ENCODE measurements at places on chromosomes 2 and 18. TPM values are rescaled to one million over a fixed set of nuclear protein-coding genes. Genes with fewer than 3 reads are reported as not detected.

DNA sequence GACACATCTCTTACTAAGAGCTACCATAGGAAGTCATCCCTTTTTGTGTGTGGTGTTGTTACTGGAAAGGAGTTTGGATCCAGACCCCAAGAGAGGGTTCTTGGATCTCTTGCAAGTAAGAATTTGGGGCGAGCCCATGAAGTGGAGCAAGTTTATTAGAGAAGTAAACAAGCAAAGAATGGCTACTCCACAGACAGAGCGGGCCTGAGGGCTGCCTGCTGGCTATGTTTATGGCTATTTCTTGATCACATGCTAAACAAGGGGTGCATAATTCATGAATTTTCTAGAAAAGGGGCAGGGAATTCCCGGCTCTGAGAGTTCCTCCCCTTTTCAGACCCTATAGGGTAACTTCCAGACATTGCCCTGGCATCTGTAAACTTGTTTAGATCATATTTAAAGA is 30.6 kb upstream of the PXDN start:
- no peak for DNase-seq

- no peak for DNase-seq
Measured at GRCh38 chr2:106107509-106108131, 86.5 kb downstream of the UXS1 start.

GRCh38 chr2:45849491-45850283 is 198.2 kb downstream of the PRKCE start:
- DNase-seq = peak; percentile 66

The ATIC gene
- polyA plus RNA-seq = 83.0 TPM

DNA sequence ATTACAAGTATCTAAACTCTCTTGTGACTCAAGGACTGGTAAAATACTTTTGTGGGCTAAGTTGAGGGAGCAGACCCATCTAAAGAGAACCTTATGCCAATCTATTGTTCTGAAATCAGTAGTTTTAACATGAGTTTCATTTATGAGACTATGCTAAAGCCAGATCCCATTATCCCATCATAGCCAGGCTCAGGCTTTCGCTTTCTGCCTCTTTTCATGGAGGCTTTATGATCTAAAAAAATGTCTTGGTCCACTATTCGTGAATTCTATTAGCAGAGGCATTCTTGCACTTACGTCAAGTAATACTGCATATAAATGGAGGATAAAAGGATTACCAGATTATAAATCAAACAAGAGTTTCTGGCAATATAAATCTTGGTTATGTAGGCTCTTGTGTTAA is 1636.9 kb upstream of the ACVR2A start:
- no peak for DNase-seq

DNA sequence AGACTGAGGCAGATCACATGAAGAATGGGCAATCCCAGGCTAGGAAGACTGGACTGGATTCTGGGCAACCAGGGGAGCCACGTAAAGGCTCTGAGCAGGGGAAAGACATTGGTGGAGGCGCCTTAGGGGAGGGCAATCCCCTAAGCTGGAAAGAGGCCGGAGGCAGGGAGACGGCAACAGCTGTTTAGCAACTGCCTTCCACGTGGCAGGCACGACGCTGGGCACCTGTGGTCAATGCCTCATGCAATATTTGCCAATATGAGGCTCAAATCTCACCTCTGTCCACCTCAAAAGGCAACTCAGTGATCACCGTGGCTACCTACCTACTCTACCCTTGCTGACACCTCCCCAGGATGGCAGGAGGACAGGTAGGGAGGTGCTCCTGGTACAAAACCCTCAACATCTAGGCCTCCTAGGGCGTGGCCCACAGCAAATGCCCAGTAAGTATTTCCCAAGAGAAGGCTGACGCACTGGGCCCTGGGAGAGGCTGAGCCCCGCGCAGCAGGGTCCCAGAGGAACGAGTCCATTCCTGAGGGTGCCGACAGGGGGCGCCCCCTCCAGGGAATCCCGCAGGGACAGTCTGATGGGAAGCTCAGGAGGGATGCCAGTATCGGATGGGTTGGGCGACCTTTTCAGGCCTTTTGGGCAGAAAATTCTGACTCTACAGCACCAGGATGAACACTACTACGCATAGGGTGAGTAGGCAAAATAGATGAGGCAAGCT is 8.9 kb downstream of the BOLA3 start:
- no peak for DNase-seq

The MOGAT1 gene
- polyA plus RNA-seq = not detected

The ACMSD gene
- polyA plus RNA-seq = not detected

The TMEFF2 gene
- polyA plus RNA-seq = 0.25 TPM

DNA sequence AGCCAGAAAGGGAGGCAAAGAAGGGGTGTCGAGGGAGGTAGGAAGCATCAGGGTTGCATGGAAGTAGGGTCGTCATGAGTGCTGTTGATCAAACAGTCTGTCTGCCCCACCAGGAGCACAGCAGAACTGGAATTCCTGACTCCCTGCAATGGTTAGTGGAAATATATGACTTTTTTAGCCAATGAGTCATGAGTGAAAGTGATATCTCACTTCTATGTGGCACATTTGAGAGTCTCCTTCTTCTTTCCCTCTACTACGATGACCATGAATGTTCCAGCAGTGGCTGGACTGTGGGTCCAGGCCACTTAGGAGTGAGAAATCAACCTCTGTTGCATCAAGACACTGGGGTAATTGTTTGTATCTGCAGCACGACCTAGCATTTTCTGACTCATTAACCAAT is 199.5 kb downstream of the TTC32 start:
- no peak for DNase-seq

- no peak for DNase-seq
Measured at GRCh38 chr2:99504844-99505584, 15.2 kb upstream of the REV1 start.

- no peak for DNase-seq
Measured at GRCh38 chr18:11520536-11520935, 88.9 kb upstream of the SLC35G4 start.

- DNase-seq = no peak
Measured at GRCh38 chr2:242058116-242058680, 188.7 kb downstream of the RTP5 start.

The EVX2 gene
- not detected for polyA plus RNA-seq

DNA sequence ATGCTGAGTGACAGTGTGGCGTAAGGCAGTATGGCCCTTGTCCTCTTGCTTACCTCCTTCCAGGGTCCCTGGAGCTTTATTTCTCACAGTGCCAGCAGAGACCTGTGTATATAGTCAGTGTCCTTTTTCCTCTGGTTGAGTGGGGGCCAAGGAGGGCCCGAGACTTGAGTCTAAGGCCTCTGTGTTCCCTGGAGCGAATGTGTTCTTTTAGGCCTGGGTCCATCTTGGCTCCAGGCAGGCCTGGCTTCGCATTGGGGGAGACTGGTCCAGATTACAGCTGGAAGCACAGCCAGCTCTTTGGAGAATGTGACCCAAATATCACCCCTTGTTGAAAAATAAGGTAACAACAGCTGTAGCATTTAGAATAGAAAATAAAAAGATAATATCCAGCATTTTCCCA is 5.0 kb downstream of the VAMP5 start:
- DNase-seq = no peak

GRCh38 chr2:159712929-159713420 is 669 bp downstream of the MARCHF7 start:
- DNase-seq = no peak

The KHK gene
- polyA plus RNA-seq = 0.33 TPM

- DNase-seq = no peak
Measured at GRCh38 chr2:190342611-190343010, 778 bp upstream of the INPP1 start.

The ALPG gene
- not detected for polyA plus RNA-seq

DNA sequence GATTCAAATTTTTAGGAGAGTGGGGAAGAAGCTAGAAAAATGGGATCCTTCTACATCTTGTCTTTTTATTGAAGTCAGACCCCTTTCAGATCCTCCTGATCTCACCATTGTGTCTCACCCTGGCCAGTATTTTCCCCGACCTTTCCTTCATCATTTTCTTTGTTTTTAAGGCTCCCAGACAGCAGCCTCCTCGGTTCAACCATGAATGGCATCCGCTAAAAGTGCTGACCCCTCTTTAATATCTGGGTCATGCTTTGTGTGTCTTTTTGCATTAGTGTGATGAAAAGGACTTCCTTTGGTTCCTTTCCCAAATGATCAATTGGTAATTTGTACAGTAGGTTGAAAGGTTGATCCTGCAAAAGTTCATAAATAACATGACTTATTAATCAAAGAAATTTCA is 26.7 kb upstream of the THOC1 start:
- DNase-seq = no peak

GRCh38 chr18:41858761-41859555 is 96.1 kb upstream of the PIK3C3 start:
- no peak for DNase-seq

The RGPD8 gene
- 1.8 TPM for polyA plus RNA-seq

- DNase-seq = no peak
Measured at GRCh38 chr18:46068763-46069162, 3.3 kb downstream of the PSTPIP2 start.

GRCh38 chr2:229033816-229034215 is 237.3 kb downstream of the PID1 start:
- no peak for DNase-seq

DNA sequence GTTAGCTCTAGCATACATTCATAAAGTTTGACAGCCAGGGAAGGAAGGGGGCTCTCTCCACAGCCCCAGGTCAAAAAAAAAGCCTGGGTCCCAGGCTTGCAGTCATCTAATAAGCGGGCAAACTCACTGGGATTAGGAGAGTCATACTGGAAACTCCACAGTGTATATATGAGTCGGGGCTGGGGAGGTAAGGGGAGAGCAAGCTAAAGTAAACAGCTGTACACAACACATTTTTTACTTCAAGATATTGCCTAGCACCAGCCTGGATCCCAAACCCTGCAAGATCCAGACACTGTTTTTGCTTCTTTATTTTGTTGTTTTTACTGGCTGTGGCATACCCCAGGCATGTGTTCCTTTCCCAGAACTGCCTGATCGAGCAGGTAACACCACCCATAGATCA is 291.3 kb upstream of the TANK start:
- DNase-seq = no peak

DNA sequence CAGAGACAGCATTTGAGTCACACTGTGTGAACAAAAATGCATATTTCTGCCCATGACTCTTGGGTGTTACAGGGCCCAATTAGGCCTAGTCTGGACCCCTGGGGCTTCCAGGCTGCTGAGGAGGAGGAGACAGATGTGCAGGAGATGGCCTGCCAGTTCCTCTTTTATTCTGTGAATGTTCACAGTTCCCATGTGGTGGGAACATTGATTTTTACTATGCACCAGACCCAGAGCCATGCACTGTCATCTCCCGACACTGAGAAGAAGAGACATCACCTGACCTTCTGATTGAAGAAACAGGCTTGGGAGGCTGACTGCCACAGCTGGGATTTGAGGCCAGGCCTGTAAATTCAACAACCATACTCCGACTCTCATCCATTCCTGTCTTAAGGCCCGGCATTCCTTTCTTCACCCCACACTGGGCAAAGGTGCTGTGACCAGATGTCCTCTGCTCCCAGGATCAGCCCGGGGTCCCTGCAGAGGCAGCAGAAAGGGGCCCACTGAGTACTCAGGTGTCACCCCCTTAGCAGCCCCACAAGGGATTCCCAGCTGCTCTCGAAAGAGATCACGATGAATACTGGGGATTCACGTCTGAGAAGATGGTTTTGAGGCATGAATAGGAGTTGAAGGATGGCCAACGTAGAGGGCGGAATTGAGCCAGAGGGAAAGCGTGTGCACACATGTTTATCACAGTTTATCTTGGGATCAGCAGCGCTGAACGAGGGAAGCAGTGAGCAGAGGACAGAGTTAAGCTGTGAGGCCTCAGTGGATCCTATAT is 3.6 kb upstream of the TFCP2L1 start:
- DNase-seq = no peak

GRCh38 chr2:169007356-169007755 is 23.8 kb downstream of the ABCB11 start:
- DNase-seq = no peak
